Endothelial cell (in vitro differentiated cells): ENCODE measurements at places on chromosomes 12 and 14. TPM values are rescaled to one million over a fixed set of nuclear protein-coding genes. Genes with fewer than 3 reads are reported as not detected.

DNA sequence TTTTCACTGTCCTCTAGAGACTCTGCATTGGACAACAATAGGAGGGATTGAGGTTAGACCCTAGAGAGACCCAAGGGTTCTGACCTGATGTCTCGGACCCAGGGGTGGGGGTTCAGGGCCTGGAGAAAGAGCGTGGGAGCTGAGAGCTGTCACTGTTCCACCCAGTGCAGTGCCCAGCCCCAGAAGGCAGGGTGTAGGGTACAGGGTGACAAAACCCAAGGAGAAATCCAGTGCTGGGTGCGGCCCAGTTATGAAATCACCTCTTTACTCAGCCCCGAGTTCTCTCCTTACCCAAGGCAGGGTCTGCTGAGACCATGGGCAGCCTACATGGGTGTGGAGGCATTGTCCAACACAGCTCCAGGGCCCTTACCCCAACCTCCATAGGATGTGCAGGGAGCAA is 2.6 kb downstream of the AQP2 start:
- peaks cover 14% of the 10 kb centered on the region for H3K27me3 ChIP-seq
- H3K4me1 ChIP-seq: peaks cover 10% of the 10 kb centered on the region
- no peak overlapping the region for H3K4me3 ChIP-seq
- no peak for DNase-seq
- H3K27ac ChIP-seq: peak overlapping the region; percentile 48

The RAPGEF3 gene
- 81.5 TPM for total RNA-seq

The ETFRF1 gene
- total RNA-seq: 10.1 TPM

GRCh38 chr14:41636492-41637392 is 30.1 kb downstream of the LRFN5 start:
- peaks cover 3% of the 10 kb centered on the region for H3K27me3 ChIP-seq
- no peaks in the 10 kb centered on the region for H3K36me3 ChIP-seq
- H3K4me1 ChIP-seq: no peaks in the 10 kb centered on the region
- no peak overlapping the region for H3K27ac ChIP-seq
- H3K4me3 ChIP-seq: no peak overlapping the region

GRCh38 chr14:68856572-68856971 is 63.7 kb upstream of the ZFP36L1 start:
- H3K27ac ChIP-seq: no peak overlapping the region
- no peaks in the 10 kb centered on the region for H3K4me1 ChIP-seq
- H3K36me3 ChIP-seq: no peaks in the 10 kb centered on the region
- no peak for DNase-seq
- no peaks in the 10 kb centered on the region for H3K27me3 ChIP-seq

- peaks cover 2% of the 10 kb centered on the region for H3K27me3 ChIP-seq
- no peak overlapping the region for H3K4me3 ChIP-seq
- DNase-seq: no peak
- peaks cover 13% of the 10 kb centered on the region for H3K36me3 ChIP-seq
- peaks cover 9% of the 10 kb centered on the region for H3K4me1 ChIP-seq
- no peak overlapping the region for H3K27ac ChIP-seq
These were observed 68.5 kb downstream of the BHLHE41 start for GRCh38 chr12:26056335-26056734.
